ENCODE measurements at places on chromosomes 1 and 21.

DNA sequence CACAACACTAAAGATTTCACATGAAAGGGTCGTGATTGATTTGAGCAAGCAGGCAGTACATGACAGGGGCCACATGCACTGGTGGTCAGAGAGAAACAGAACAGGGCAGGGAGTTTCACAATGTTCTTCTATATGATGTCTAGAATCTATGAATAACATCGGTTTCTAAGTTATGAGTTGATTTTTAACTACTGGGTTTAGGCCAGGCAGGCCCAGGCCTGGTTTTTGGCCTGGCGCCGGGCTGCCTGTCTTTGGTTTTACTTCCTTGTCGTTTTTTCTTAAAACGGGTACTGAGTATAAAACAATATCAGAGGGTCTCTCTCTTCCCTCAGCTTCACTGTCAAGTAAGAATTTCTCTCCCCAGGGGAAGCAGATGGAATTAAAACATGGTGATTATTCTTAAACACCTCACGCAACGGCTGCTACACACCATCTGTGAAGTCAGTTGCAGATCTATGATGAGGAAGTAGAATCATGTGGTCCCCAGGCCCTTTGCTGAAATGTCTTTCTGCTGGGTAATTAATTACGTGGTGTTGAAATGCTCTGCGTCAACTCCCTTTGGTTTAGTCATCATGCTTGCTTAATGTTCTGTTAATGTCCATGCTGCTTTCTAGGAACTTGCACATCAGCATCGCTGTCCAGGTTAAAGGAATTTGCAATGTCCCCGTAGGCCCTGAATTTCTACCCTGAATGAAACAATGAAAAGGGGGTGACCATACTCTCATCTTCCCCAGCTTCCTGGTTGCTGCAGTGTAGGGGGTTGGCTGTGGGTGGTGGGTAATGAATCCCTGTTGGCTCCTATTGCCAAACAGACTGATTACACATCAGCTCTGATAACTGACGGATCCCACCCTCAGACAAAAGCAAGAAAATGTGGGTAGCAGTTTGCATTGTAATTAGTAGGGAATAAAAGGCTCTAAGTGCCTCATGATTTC lies 70.3 kb downstream of the SERINC2 start:
- DNase-seq, result peak; percentile 10

DNA sequence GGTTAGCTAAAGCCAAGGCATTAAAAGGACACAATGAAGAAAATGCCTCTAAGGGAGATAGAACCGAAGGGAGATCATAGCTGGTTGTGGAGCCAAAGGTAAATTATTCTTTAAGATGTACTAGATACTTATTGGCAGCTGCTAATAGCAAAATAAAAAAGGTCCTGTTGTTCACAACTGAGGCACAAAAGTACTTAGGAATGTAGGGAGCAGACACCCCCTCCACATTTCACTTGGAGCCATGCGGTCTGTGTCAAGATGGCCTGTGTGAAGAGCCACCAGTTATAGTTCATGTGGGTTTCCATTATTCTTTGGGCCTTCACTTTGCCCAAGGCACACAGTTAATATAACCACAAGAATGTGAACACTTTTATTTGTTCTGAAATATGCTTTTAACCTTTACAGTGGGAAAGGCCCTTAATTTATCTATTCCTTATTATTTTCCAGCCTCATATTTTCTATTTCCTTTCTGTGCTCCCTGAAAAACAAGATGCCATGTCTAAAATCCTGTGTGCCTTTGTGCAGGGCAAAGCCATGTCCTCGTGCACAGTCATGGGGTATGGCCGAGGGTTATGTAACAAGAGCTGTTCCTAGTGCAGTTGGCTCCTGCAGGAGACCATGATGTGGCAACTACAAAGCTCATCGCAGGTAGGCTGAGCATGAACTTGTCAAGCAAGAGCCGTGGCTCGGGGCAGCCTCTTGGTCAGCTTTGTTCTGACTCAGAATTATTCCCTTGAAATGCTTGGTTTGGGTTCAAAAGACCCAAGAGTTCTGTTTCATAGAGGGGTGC lies 16.2 kb upstream of the WDR26 start:
- DNase-seq, result no peak

DNA sequence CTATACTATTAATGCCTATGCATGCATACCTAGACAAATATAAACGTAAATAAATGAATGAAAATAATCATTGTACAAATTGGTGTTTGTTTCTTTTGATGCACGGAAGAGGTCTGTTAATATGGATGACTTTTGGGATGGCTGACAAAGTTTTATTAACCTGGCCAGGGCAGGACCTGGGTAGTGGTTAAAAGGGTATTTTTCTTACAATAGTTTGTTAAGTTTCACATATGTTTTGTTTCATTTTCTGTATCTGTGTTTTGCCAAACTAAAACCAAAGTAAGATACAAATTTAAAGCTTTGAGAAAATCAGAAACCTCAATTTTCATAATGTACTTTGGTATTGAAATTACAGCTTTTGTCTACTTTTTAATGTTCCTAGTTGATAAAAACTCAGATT lies 222.7 kb upstream of the OLFM3 start:
- no peak for DNase-seq

DNA sequence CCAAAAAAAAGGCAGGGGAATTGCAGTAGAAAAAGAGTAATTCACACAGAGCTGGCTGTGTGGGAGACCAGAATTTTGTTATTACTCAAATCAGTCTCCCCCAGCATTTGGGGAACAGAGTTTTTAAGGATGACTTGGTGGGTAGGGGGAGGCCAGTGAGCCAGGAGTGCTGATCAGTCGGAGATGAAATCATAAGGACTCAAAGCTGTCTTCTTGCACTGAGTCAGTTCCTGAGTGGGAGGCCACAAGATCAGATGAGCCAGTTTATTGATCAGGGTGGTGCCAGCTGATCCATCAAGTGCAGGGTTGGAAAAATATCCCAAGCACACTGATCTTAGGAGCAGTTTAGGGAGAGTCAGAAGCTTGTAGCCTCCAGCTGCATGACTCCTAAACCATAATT lies 23.7 kb upstream of the EDARADD start:
- DNase-seq, result no peak

- DNase-seq, result no peak
These were observed 100.1 kb upstream of the SLC2A1 start for GRCh38 chr1:43058545-43059360.

DNA sequence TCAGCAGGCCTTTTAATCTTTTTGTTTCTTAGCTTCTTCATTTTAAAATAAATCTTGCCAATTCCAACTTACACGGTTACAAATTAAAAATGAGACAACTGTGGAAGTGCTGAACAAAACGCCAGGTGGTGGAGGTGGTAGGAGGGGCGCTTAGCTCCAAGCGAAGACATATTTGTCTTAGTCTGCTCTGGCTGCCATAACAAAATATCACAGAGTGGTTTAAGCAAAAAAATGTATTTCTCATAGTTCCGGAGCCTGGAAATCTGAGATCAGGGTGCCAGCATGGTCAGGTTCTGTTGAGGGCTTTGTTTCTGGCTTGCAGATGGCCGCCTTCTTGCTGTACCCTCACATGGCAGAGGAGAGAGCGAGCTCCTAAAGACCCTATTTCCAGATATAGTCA lies 14.9 kb downstream of the IER5 start:
- no peak for DNase-seq

GRCh38 chr1:85318217-85318616 lies 41.8 kb upstream of the BCL10 start:
- DNase-seq, result no peak

DNA sequence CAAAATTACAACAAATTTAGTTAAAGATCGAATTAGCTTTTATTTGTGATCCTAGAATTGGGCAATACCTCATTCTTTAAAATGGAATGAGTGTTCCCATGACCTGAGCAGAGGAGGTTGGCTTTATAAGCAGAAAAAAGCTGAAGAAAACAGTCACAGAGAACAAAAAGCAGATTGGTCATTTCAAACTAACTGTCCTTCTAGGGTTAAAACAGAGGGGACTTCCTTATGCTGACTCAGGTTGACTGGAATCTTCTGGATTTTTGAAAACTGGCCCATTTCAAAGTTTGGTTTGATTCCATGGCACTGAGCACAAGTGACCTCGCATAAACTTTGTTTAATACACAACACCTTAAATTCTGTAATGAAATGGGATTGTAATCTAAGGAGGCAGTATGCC lies 17.6 kb downstream of the NFASC start:
- no peak for DNase-seq

- peak; percentile 3 for DNase-seq
These were observed 909 bp upstream of the PAXBP1 start for GRCh38 chr21:32772281-32773047.

DNA sequence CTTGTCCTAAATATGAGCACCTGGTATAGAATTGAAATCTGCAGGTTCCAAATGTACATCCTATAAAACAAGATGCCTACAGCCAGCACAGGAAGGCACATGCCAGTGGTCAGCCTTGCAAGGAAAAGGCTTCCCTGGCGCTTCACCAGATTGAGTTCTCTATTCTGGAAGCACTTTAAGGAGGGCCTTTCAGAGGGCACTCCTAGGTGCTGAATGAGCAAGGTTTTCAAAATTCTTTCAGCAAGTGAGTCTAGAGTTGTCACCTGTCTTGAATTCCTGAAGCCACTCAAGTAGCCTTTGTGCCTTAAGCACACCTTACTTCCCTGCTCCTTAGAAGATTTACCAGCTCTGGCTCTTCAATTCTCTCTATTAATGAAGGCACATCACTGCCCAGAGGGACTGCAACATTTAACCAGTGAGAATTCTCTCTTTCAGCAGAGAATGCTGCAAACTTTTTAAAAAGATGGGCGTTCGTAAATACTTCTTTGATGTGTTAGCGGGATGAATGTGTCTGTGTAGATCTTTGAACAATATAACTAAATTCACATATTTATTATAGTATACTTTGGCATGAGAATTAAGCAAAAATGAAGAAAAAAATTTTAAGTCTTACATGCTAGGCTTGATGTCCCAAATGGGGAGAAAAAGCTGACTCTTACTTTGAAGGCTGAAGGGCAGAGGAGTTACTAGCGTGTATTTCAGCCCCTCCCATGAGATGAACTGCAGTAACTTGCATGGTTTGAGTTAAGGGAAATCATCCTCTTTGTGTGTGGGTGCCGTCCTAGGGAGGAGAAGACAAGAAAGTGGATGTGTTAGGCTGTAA lies 162.0 kb downstream of the NTPCR start:
- no peak for DNase-seq

GRCh38 chr21:29638138-29638537 lies 301.7 kb downstream of the GRIK1 start:
- no peak for DNase-seq

DNA sequence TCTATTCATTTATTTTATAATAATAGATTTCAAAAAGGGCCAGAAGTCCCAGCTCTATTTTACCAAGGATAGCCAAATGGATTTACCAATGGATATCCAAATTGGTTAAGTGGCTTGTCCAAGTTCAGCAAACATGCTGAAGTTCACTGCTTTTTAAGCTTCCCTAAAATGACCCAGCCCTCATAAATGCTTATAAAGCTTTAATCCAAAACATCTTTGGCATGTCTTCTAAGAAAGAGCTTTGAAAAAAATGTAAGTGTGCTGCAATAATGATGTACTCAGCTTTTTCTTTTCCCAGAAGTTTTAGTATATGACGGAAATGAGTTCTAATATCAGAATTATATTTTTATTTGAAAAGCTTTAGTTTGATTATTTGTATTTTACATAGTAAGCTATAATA lies 451.5 kb upstream of the ADAMTS5 start:
- no peak for DNase-seq

- DNase-seq, result no peak
These were observed 76.7 kb upstream of the RUNX3 start for GRCh38 chr1:25006770-25007169.

All from CD4-positive, alpha-beta T cell treated with Interleukin-1 beta for 1 hour (primary cell).